ENCODE measurements at places on chromosomes 4 and X.

DNA sequence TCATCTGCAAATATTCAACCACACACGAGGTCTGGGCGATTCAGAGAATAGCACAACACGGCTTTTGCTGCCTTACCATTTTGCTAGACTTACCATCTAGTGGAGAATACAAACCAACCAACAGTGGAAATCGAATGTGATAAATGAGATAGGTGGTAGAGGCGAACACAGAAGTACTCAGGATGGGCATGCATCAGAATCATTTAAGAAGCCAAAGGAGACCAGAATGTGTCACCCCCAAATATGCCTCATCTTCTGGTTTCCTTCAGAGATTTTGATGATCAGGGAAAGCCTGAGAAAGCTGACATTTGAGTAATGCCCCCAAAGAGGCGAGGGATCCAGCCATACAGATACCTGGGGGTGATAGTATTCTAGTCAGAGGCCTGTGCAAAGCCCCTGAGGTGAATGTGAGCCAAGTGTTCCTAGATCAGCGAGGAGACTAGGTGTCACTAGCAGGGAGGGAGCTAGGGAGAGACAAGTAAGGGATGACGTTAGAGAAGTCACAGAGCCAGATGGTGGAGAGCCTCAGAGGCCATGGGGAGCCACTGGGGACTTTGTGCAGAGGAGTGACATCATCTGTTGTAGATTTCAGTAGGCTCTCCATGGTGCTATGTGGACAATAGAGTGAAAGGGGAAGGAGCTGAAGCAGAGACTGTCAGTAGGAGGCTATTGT lies 1.7 kb downstream of the MTMR1 start:
- DNase-seq = no peak

- no peak for DNase-seq
Observed at GRCh38 chrX:47632666-47633065, 2.9 kb upstream of the CFP start.

DNA sequence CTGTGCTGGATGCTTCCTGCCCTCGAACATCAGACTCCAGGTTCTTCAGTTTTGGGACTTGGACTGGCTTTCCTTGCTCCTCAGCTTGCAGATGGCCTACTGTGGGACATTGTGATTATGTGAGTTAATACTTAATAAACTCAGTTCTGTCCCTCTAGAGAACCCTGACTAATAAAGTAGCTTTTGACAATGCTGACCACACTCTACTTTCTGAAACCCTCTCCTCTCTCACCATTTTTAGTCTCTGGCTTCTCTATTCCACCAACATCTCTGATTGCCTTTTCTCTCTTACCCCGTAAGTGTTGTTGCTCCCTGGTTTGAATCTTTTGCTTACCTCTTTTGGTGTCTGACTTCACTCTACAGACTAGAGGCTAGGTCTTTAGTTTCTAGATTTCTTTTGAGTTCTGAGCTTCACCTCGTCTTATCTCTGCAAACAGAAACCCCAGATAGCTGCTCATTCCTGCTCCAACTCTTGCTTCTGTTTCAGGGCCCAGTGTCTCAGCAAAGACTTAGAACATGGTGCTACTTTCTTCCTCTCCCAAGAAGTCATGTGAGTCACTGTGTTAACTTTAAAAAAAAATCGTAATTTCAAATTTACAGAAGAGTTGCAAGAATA lies 11.4 kb downstream of the TMSB4X start:
- no peak for DNase-seq

GRCh38 chrX:24306440-24306839 lies 7.4 kb downstream of the SUPT20HL2 start:
- no peak for DNase-seq

DNA sequence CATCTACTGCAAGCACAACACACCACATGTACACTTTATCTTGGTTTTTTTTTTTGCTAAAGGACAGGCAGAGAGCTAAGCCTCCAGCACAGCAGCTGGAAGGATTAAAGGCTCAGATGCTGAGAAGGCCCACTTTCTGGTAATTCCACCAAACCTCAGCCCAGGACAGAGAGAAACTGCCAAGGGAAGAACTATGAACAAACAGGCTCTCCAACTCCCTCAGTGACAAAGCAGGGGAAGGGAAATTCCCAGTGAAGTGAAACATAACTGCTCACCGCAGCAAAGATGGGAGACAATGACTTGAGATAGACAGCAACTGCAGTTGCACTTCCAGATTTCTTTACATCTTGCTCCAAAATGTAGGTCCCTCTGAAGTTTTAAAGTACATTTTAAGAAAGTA lies 4.8 kb downstream of the PROM1 start:
- no peak for DNase-seq

DNA sequence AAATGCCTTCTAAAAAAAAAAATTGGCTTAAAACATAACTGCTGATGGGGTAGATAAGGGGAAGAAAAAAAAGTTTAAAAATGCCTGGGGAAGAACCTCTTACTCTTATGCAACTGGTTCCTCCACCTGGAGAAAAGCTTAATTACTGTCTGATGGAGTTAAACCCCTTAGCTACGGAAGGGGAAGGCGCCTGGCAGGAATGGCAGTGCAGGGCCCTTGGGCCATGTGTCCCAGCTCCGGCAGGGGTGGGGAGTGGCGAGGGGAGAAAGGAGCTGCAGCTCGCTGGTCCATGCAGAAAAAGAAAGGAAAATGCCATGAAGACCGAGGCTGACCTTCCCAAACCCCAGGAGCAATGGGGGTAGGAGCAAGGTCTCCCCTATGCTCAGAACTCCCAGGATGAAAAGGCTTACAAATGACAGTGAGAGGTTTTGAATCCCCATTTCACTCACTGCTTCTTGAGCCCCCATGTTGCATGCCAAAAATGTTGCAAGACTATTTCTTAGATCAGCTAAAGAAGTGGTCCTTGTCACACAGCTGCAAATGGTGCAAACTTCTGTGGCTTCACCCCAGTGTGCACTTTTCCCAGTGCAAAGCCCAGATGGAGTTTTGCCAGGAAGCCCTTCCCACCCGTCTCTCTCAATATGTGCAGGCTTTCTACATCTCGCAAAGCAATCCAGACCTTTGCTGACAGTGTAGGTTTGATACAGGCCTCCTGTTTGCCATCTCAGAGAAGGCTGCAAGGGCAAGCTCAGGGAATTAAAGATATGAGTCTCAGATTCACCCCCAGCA lies 204.8 kb upstream of the CT83 start:
- DNase-seq = no peak

DNA sequence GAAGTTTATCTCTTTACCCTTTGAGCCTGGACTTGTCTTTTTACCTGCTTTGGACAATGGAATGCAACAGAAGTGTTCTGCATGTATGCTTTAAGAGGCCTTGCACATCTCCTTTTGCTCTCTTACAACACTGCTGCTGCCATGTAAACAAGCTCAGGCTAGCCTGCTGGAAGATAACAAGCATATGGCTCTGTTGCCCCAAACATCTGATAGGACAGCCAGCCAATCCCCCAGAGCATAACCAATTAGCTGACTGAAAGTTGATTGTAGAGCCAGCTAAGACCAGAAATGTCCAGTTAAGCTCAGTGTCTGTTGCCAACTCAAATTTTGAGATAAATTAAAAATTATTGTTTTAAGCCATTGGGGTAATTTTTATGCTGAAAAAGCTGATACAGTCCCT lies 510.6 kb upstream of the CNKSR2 start:
- DNase-seq = no peak

- DNase-seq = no peak
Observed at GRCh38 chrX:40152173-40152711, 54.5 kb upstream of the BCOR start.

DNA sequence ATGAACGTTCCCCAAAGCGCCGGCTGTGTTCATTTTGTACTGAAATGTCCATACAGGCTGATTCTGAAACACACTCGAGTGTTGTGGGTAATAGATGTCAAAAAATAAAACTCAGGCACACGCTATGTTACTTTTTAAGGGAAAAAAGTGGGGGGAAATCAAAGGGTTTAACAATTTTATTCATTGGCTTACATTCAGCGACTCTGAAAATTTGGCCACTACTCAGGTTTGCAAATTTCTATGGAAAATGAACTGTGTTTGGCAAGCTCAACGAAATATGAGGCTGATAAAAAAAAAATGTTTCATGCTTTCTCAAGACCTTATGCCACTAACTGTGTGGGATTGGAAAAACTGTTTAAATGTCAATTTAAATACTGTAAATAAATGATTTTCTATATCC lies 18.5 kb downstream of the AMELX start:
- DNase-seq = no peak

DNA sequence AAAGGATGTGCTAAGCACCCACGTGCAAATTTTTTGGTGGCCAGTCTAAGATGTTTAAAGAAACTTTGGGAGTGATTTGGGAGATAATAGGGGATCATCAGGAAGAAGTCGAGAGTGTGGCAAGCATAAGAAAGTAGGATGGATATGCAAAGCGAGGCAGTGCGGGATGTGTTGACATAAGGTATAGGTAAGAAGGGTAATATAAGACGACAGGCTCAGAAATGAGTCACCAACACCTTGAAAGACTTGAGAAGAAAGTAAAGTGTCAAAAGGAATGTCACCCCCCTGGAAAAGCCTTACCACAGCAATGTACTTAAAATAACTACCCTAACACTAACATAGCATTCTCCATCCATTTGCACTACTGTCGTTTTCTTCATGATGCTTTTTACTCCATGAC lies 69.8 kb upstream of the BMP2K start:
- DNase-seq = no peak

DNA sequence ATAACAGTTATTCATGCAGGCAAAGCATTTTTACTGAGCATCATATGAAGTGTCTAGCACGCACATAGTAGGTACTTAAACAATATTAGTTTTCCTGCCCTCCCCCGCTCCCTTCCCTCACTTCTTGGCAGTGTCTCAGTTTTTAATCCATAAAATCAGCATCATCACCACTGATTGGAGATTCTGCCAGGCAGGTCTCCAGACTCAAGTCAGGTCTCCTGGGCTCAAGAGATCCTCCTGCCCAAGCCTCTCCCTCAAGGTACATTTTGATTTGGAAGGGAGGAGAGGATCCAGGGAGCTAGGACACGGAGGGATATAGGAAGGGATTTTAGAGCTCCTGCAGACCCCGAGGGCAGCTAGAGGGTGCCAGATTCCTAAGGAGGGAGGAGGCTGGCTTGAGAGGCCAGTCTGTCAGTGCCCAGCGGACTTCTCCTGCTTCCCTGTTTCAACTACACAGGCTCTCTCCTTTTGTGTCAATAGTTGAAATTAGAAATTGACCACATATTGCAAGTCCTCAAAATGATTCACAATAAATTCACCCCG lies 4.4 kb upstream of the FAT1 start:
- DNase-seq = no peak

GRCh38 chr4:56261027-56261426 lies 126.3 kb downstream of the AASDH start:
- DNase-seq = no peak

DNA sequence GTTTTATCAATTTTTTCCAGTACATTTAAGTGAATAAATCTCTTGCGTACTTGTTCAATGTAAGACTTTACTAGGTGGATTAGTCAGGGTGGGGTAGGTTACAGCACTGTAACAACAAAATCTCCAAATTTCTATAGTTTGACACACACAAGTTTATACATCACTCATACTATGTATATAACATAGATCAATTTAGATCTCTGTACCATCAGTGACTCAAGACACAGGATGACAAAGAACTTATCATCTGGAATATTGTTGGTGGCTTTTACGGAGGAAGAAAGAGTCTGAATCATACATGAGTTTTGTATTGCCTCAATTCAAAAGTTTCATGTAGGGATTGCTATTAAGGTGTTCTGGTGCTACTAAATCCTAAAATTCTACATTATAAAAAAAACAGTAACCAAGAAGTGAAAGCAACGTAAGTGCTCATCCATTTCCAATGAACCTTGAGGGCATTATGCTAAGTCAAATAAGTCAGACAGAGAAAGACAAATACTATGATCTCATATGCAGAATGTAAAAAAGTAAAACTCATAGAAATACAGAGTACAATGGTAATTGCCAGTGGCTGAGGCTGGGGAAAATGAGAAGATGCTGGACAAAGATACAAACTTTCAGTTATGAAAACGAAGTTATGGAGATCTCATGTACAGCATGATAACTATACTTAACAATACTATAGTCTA lies 98.0 kb upstream of the DKK2 start:
- DNase-seq = no peak

DNA sequence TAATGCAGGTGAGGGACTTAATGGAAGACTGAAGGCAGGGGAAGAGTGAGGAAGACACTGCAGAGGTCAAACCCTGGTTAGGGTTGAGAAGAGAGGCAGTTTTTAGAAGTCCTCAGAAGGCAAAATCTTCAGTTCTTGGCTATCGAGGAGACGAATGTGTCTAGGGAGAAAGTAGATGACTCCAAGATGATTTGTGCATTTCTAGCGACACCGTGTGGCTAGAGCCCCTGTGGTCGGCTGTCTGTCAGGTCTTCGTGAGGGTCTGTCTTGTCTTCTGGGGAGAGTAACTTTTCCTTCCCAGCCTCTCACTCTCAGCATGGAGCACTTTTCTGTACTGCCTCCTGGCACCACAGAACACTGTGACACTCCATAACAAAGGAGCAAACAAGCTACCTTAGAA lies 458.1 kb downstream of the STIM2 start:
- no peak for DNase-seq

DNA sequence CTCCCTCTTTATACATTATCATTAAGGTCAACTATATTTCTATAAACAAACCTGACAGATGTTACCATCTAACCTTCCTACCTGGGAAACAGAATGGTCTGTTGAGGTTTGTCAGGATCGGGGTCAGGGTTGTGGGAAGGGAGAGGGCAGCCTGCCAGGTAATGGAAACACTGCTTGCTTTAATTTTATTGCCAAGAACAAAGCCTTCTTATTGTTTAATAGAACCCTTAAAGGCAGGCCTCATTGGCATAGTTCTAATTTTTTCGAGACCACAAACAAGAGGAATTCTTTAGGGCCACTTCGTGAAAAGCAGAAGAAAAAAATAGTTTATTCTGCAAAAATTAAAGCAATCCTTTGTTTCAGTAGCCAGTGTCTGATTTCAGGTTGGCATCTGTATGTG lies 113.2 kb downstream of the MID1 start:
- DNase-seq = no peak

DNA sequence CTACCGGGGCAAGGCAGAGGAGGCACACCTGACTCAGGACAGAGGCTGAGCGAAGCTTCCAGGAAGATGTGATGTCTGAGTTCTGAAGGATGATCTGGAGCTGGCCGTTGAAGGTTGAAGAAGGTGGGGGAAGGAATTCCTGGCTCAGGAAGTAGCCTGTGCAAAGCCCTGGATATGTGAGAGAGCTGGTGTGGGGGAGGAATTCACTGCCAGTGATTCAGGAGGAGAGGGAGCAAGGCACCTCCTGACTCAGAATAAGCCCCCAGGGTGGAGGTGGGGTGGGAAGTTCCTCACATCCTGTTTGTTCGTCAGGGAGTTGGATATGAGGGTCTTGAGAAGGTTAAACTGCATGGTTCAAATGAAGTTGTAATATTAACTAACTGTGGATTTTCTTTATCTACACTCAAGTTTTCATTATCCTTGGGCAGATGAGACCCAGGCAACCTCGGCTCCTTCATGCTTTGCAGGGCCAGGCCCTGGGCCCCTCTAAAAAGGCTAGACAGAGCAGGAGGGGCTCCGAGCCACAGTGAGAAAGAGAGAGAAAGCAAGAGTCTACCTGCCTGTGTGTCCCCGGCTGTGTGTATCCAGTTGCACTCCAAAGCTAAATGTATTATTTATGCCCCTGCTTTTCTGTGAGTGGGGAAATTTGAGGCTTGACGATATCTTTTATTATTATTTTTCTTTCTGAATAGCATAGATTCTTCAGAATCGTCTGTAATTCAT lies 7.1 kb downstream of the NHSL2 start:
- no peak for DNase-seq

GRCh38 chr4:2792396-2792710 lies 532 bp upstream of the SH3BP2 start:
- no peak for DNase-seq

All from cortex of kidney (tissue), 1 donor.